Body of pancreas (tissue), 4 donors: ENCODE measurements at places on chromosomes 5 and 9.

DNA sequence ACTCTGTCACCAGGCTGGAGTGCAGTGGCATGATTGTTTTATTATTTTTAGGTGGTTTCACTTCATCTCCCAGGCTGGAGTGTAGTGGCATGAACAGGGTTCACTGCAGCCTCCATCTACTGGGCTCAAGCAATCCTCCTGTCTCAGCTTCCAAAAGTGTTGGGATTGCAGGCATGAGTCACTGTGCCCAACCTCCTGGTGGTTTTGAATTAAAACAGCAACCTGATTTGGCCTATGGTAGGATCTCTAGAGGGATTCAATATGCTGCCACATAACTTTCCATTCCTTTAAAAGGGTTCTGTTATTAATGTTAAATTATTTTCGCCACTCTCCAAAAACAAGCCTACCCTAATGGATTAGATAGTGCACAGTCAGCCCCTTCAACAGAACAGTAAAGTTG is 9.9 kb upstream of the HSPA4 start:
- H3K27me3 ChIP-seq = no peaks in the 10 kb centered on the region
- H3K4me1 ChIP-seq = no peaks in the 10 kb centered on the region
- H3K4me3 ChIP-seq = no peak overlapping the region
- no peaks in the 10 kb centered on the region for H3K36me3 ChIP-seq

GRCh38 chr5:176897263-176897662 is 1.9 kb downstream of the HK3 start:
- no peak for DNase-seq
- H3K4me3 ChIP-seq = no peak overlapping the region
- H3K36me3 ChIP-seq = no peaks in the 10 kb centered on the region
- no peak overlapping the region for H3K27ac ChIP-seq
- no peaks in the 10 kb centered on the region for H3K4me1 ChIP-seq
- no peaks in the 10 kb centered on the region for H3K27me3 ChIP-seq

DNA sequence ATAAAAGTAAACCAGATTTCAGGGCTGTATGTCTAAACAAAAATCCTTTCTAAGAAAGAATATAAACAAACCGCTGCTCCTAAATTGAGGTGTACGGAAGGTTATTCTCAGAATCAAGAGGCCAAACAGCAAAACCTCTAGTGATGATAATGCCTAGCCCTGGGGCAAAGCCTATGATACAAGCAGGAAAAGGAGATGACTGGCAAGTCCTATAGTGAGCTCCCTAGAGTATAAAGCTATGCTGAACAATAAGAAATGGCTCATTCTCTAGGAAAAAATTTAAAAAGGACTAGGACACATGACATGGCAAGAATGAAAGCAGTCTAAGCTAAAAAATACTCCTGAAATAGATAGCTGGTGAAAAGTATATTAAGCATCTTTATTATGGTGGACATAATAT is 187.1 kb downstream of the BNC2 start:
- H3K4me3 ChIP-seq = no peak overlapping the region
- H3K4me1 ChIP-seq = no peaks in the 10 kb centered on the region
- H3K36me3 ChIP-seq = no peaks in the 10 kb centered on the region
- no peak for DNase-seq

GRCh38 chr9:134571946-134572917 is 69.4 kb upstream of the COL5A1 start:
- H3K4me3 ChIP-seq = no peak overlapping the region
- H3K27ac ChIP-seq = no peak overlapping the region
- no peaks in the 10 kb centered on the region for H3K27me3 ChIP-seq
- peak; percentile 12 for DNase-seq

GRCh38 chr5:156513123-156513815 is 186.3 kb downstream of the SGCD start:
- H3K4me1 ChIP-seq = no peaks in the 10 kb centered on the region
- H3K4me3 ChIP-seq = no peak overlapping the region
- no peaks in the 10 kb centered on the region for H3K27me3 ChIP-seq
- H3K36me3 ChIP-seq = no peaks in the 10 kb centered on the region

DNA sequence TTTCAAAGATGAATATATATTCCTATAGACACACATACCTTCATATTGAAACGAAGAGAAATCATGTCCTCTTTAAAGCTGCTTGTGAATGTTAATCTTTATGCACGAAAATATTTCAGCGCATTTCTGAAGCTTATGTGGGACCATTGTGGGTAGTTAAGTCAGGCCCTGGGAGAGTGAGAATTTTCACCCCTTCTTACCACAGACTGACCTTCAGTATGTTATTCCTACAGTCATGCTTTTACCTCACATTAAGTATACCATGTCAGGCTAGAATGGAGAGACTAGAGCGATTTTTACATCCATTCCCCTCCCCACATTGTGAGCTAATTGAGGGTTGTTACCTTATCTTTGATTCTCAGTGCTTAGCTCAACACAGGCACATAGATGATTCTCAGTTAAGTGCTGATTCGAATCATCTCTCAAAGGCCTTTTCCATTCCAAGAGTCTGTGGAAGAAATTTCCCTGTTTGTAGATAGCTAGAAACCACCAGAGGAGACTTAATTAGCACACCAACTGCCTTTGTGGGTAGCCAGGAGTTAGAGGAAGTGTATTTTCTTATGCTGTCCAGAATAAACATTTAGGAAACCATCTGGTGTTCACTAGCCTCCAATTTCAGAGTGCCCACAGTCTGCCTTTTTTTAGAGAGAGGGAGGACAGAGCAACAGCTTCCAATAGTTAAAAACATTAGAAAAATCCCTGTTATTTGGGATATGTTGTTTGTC is 110.5 kb downstream of the MEGF10 start:
- H3K4me3 ChIP-seq = no peak overlapping the region
- no peaks in the 10 kb centered on the region for H3K36me3 ChIP-seq
- no peak for DNase-seq

DNA sequence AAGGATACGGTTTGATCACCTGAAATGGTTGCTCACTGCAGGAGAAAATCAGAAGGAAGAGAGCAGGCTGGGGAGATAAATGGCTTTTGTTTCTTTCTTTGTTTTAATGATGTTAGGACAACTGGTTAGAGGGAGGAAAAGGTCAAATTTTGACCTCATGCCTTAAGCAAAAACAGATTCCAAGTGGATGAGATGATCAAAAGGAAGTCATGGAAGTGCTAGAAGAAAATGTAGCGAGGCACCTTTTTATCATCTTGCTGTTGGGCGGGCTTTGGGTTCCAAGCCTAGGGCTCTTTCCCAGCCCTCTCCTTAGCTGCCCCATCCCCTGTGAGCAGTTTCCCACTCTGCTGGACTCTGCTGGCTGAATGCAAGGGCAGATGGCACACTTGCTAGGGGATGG is 127.9 kb downstream of the ADAMTS2 start:
- no peak overlapping the region for H3K4me3 ChIP-seq
- H3K4me1 ChIP-seq = no peaks in the 10 kb centered on the region
- no peaks in the 10 kb centered on the region for H3K36me3 ChIP-seq
- no peak for DNase-seq
- no peaks in the 10 kb centered on the region for H3K27me3 ChIP-seq

GRCh38 chr9:127344368-127345000 is 52.5 kb upstream of the SLC2A8 start:
- H3K27ac ChIP-seq = no peak overlapping the region
- no peak overlapping the region for H3K4me3 ChIP-seq
- DNase-seq = no peak
- no peaks in the 10 kb centered on the region for H3K4me1 ChIP-seq
- H3K27me3 ChIP-seq = no peaks in the 10 kb centered on the region

GRCh38 chr5:8135742-8136141 is 266.8 kb downstream of the MTRR start:
- no peak for DNase-seq
- H3K27ac ChIP-seq = no peak overlapping the region
- H3K4me3 ChIP-seq = no peak overlapping the region
- no peaks in the 10 kb centered on the region for H3K27me3 ChIP-seq
- no peaks in the 10 kb centered on the region for H3K36me3 ChIP-seq
- H3K4me1 ChIP-seq = no peaks in the 10 kb centered on the region

GRCh38 chr5:171428168-171428696 is 8.8 kb downstream of the FGF18 start:
- H3K27me3 ChIP-seq = no peaks in the 10 kb centered on the region
- no peak overlapping the region for H3K4me3 ChIP-seq
- H3K4me1 ChIP-seq = no peaks in the 10 kb centered on the region
- DNase-seq = no peak
- no peak overlapping the region for H3K27ac ChIP-seq

- no peaks in the 10 kb centered on the region for H3K4me1 ChIP-seq
- no peak overlapping the region for H3K4me3 ChIP-seq
- no peaks in the 10 kb centered on the region for H3K36me3 ChIP-seq
- no peak for DNase-seq
- no peaks in the 10 kb centered on the region for H3K27me3 ChIP-seq
These were observed 131.5 kb downstream of the ATPSCKMT start for GRCh38 chr5:10118150-10118549.

DNA sequence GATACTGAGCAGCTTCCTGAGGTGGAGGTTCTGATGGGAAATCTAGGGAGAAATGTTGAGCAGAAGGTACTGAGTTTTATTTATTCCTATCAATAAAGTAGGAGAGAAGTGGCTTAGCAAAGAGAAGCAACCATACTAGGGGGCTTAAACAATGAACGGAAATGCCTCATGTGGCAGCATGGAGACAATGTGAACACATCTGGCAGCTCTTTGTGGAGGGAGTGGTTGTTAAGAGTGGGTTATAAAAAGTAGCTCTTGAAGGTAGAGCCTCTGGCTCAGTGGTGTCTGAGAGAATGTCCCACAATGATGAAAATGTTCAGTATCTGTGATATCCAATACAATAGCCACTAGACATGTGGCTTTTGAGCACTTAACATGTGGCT is 52.7 kb upstream of the EQTN start:
- H3K4me1 ChIP-seq = peaks cover 15% of the 10 kb centered on the region
- H3K36me3 ChIP-seq = no peaks in the 10 kb centered on the region
- H3K4me3 ChIP-seq = no peak overlapping the region
- no peak for DNase-seq

DNA sequence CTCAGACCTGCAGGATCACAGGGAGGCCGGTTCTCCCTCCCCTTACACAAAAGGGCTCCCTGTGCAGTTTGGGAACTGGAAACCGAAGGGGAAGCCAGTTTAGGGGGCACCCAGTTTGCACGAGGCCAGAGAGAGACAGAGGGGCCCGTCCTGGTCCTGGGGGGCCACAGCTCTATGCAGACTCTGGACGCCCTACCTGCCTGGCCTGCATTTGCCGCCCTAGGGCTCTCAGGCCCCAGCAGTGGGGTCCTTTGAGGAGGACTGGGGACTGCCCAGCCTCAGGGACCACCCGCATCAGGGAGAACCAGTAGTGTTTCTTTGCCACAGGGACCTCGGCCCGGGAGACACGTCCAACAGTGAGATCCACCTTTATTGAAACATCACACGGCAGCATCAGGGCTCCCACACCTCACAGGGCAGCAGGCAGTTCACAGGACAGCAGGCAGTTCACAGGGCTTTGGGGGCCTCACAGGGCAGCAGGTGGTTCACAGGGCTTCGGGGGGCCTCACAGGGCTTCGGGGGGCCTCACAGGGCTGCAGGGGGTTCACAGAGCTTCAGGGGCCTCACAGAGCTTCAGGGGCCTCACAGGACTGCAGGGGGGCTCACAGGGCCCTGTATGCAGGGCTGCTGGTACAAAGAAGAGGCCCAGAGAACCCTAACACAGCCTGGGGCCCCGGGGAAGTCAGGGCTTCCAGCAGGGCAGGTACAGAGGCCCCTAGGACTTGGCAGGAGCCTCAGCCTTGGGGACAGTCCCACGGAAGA is 648 bp upstream of the NSMF start:
- no peak overlapping the region for H3K4me3 ChIP-seq
- peaks cover 39% of the 10 kb centered on the region for H3K4me1 ChIP-seq
- peak; percentile 40 for DNase-seq

DNA sequence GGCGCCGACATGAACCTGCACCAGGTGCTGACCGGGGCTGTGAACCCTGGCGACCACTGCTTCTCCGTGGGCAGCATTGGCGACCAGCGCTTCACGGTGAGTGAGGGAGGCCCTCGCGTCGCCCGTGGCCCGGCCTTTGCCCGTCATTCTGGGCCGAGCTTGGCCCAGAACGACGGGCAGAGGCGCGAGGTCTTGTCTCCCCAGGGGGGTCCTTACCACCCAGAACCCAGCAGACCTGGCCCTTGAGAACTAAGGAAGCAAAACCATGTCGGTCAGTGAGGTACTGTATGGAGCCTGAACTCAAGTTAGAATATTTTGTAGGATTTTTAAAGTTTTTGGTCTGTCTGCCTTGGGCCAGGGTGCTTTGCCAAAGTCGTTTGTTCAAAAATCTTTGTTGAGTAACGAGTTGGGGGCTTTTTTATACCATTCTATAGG is 691 bp downstream of the DMXL1 start:
- peaks cover 36% of the 10 kb centered on the region for H3K4me1 ChIP-seq
- H3K27me3 ChIP-seq = no peaks in the 10 kb centered on the region
- peak overlapping the region; percentile 94 for H3K27ac ChIP-seq
- H3K36me3 ChIP-seq = no peaks in the 10 kb centered on the region
- no peak for DNase-seq
- peak overlapping the region; percentile 57 for H3K4me3 ChIP-seq

- no peaks in the 10 kb centered on the region for H3K27me3 ChIP-seq
- H3K4me1 ChIP-seq = no peaks in the 10 kb centered on the region
- H3K4me3 ChIP-seq = no peak overlapping the region
These were observed 151.5 kb downstream of the NR3C1 start for GRCh38 chr5:143251946-143252345.

DNA sequence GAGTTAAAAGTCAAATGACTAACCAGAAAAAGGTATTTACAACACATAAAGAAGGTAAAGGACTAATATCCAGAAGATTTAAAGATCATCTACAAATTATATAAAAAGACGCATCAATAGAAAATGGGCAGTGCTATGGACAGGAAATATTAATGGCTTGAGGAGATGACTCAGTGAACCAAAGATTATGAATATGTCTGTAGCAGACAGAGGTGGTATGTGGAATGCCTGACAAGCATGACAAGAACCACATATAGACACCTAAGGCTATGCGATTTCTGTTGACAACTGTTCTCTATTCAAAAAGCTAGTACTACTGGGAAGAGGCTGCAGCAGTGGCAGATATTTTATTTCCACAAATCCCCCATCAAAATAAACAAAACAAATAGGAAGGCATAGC is 177.0 kb upstream of the SH3GL2 start:
- no peaks in the 10 kb centered on the region for H3K27me3 ChIP-seq
- no peak overlapping the region for H3K4me3 ChIP-seq
- no peaks in the 10 kb centered on the region for H3K4me1 ChIP-seq
- no peak overlapping the region for H3K27ac ChIP-seq

DNA sequence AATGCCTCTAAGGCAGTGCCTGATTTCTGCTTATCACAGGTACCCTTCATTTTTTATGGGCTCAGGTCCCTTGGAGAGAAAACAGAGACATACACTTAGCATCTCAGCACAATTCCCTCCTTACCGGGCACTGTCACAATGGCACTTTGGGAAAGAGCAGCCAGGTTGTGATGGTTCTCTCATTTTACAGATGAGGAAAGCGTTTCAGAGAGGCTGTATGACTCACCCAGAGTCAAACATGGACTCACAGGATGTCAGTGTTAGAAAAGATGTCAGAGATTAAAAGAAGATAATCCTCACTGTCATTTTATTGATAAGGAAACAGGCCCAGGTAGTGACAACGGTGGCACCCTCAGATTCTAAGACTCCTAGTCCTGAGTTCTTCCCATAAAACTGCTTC is 12.0 kb upstream of the SLC31A2 start:
- no peak overlapping the region for H3K27ac ChIP-seq
- H3K27me3 ChIP-seq = no peaks in the 10 kb centered on the region
- no peak overlapping the region for H3K4me3 ChIP-seq

GRCh38 chr5:155167736-155168135 is 154.2 kb downstream of the KIF4B start:
- no peaks in the 10 kb centered on the region for H3K27me3 ChIP-seq
- H3K36me3 ChIP-seq = no peaks in the 10 kb centered on the region
- no peaks in the 10 kb centered on the region for H3K4me1 ChIP-seq

GRCh38 chr9:6873857-6874256 is 116.1 kb downstream of the KDM4C start:
- H3K27ac ChIP-seq = no peak overlapping the region
- H3K4me1 ChIP-seq = peaks cover 11% of the 10 kb centered on the region
- no peaks in the 10 kb centered on the region for H3K27me3 ChIP-seq
- no peak overlapping the region for H3K4me3 ChIP-seq
- DNase-seq = no peak
